ENCODE measurements at places on chromosomes 5 and 9. TPM values are rescaled to one million over a fixed set of nuclear protein-coding genes. Genes with fewer than 3 reads are reported as not detected.

FRMPD1 gene
- total RNA-seq: not detected

ZBED3 gene
- 0.64 TPM for total RNA-seq

SLC1A1 gene
- 14.7 TPM for total RNA-seq

FOXE1 gene
- total RNA-seq: not detected

MARVELD2 gene
- 5.7 TPM for total RNA-seq

PTCD2 gene
- total RNA-seq: 12.6 TPM

FCN2 gene
- total RNA-seq: not detected

FAM221B gene
- total RNA-seq: not detected

ACOT12 gene
- not detected for total RNA-seq

PIGO gene
- 27.5 TPM for total RNA-seq

LRSAM1 gene
- total RNA-seq: 12.4 TPM

CCDC180 gene
- 0.59 TPM for total RNA-seq

ZNF618 gene
- total RNA-seq: 4.6 TPM

AK1 gene
- total RNA-seq: 86.3 TPM

DAB2IP gene
- total RNA-seq: 6.2 TPM

- DNase-seq: no peak
Observed at GRCh38 chr9:89476546-89476945, 21.4 kb downstream of the SEMA4D start.

- DNase-seq: no peak
Observed at GRCh38 chr9:110844121-110844520, 175.5 kb downstream of the MUSK start.

GRCh38 chr5:178296066-178296465 is 63.5 kb upstream of the PHYKPL start:
- DNase-seq: no peak

DNA sequence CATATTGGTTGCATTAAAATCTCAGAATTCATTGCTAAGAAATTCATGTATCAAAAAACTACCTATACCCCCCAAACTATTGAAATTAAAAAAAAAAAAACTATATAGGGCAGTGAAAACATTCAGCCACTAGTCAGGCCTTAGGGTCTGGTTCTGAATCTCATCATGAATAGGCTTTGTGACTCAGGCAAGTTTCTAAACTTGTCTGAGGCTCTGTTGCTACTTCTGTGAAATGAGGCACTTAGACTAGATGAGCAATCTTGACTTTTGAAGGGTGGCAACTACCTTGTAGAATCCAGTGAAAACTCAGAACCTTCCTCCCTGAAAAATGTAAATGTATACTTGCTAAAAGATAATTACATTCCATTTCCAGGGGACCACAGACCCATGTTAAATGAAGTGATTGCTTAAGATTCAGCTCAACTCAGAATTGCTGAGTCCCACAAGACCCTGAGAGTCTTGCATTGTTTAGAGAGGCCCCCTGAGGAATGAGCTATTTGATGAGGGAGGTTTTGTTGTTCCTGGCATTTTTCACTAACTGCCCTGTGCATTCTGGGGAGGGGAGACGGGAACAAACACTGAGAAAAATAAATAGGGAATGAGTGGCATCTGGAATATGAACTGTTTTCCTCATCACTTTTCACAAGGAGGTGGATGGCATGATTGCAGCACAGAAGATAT is 29.5 kb downstream of the RAI14 start:
- peak; percentile 81 for DNase-seq

- peak; percentile 62 for DNase-seq
Observed at GRCh38 chr9:112002847-112003457, 106.3 kb downstream of the UGCG start.

GRCh38 chr9:70613024-70613768 is 198.7 kb upstream of the KLF9 start:
- DNase-seq: no peak

DNA sequence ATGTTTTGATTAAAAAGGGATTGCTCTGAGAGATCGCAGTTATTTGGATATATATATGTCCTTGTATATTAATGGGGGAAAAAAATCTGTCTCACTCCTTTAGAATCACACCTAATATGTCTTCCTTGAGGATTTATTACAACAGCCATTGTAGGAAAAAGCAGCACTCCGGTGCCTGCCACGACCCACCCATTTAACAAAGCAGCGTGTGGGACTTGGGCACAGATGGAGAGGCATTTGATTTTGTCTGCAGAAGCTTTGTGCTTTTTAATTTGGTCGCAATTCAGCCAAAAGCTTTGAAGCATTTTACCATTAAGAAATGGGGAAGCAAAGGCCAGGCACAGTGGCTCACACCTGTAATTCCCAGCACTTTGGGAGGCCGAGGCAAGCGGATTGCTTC is 159.2 kb downstream of the SMARCA2 start:
- no peak for DNase-seq

GRCh38 chr5:6615034-6615815 is 17.6 kb downstream of the NSUN2 start:
- no peak for DNase-seq

DNA sequence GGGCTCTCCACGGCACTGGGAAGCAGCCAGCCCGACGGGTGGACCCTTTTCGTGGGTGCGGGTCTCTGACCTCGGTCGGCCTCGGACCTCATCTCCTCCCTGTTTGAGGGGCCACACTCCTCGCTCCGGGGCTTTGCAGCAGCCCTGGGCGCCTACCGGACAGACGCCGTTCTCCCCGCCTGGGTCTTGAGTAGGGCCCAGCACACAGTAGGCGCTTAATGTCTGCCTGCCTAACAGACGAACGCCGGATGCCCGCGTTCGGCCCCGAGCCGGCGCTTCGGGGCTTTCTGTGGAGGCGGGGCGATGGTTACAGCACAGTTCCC is 842 bp upstream of the GTF3C5 start:
- no peak for DNase-seq

GRCh38 chr5:150397146-150397781 is 15.4 kb downstream of the CD74 start:
- DNase-seq: peak; percentile 40

- DNase-seq: no peak
Observed at GRCh38 chr5:118883362-118883761, 105.0 kb downstream of the DTWD2 start.

DNA sequence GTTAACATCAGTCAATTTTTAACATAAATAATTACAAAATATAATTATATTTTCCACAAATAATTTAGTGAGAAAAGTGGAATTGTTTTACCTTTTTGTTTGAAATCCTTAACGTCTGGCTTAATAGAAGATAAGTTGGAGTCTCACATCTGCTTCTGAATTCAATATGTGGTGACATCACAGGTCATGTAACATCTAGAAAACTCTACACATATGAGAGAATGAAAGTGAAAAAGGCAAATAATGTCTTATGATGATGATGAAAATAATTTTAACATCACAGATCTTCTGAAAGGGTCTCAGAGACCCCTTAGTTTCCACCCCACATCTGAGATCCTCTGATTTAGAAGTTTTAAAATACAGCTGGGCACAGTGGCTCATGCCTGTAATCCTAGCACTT is 81.5 kb downstream of the PRKACG start:
- DNase-seq: no peak

DNA sequence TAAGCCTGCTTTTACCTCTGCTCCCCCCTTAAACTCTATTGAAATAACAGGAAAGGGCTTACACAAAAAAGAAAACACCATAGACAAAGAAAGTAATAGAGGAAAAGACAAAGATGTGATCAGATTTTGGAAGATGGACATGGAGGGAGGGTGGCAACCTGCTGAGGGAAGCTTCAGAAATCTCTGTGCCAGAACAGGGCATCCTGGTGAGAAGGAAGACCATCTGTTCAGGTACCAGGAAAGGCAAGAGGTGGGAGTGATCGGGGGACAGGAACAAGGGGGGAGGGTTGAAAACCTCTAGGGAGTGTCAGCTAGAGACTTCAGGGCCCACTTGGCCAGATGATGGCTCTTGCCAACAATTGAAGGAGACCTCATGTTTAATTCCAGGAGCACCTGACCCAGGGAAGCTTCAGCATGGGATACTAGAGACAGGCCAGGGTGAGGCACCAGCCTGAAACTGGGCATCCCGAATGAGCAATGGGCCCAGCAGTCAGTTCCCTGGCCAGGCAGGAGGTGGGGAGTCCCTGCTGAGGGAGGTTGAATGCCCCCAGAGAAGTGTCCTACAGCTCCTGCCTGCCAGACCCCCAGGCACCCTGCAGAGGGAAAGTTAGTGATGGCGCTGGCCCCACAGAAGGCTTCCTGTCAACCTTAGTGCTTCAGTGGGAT is 8.2 kb downstream of the SQSTM1 start:
- no peak for DNase-seq

- DNase-seq: no peak
Observed at GRCh38 chr5:148163345-148163744, 5.0 kb upstream of the SPINK14 start.

DNA sequence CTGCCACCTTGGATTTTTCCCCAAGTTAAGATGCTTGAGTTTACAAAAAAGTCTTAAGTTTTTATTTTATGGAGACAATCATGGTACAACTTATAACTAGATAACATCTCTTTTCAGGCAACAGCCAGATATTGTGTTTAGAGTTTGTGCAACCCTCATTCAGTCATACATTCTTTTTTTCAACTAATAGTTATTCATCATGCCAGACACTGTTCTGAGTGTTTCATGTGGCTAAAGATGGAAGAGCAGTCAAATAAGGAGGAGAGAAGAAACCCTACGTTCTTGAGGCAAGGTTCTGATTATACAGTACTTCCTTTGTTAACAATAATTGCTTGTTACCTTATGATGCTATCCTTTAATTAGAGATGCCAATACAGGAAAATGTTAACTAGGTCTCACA is 42.1 kb upstream of the ZNF462 start:
- DNase-seq: no peak

DNA sequence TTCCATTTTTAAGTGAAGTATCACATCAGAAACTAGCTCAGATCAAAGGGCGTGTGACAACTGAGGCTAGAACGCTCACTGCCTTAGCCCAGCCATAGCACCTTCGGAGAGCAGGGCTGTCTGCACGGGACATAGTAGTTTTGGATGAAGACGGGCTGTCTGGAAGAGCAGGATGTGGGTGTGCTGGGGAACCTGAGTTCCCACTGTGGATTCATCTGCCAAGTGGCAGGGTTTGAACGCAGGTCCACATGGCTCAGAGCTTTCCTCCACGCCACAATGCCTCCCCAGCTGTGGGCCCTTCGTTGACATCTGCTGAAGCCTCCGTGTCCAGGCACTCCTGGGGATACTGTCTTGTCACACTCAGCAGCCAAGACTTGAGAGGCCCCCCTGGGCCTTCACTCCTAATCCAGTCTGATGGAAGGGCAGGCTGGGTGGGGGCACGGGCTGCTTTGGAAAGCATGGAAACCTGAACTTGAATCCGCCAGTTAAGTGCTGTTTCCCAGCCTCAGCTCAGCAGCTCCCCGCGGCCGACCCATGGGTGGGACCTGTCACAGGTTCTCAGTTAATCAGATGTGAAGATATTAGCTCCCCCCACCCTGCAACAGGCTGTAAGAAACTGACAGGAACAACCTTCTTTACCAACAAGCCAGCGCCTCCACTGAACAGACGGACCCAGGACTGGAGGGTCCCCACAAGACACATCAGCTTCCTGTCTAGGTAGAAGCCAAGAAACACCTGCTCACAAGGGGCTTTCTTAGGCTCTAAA is 228.1 kb downstream of the FANCC start:
- DNase-seq: peak; percentile 42

DNA sequence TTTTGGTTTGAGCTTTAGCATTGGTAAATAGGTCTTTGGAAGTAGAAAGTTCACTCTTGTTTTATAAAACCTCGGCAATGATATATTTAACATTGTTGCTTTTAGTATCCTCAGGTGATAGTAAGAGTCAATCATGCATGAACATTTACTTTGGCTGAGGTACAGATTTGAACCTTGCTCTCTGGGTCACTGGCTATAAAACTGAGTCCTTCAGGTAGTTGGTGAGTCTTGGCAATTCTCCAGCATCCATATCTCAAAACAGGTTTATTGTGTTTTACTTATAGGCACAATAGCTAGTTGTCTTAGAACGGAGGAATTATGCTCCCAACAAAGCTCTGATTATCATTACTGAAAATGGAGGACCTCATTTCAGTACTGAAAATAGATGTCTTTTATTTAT is 75.1 kb downstream of the MAT2B start:
- peak; percentile 41 for DNase-seq

- DNase-seq: peak; percentile 35
Observed at GRCh38 chr5:129094924-129095899, 663 bp downstream of the ISOC1 start.

DNA sequence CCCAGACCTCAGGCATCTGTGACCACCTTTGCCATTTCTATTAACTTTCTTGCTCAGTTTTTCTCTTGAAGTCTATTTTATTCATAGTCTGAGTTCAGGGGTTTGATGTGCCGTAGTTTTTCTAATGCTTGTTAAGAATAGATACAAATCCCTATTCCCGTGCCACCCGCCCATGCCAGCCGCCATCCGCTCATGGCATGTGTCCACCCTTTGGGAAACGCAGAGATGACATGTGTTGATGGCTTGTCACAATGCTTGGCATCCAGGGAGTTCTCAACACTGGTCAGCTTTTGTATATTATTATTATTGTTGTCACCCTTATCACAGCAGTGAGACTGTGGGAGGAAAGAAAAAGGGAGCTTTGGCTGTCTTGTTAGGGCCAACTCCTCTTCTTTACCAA is 17.3 kb upstream of the ANGPTL2 start:
- DNase-seq: no peak

DNA sequence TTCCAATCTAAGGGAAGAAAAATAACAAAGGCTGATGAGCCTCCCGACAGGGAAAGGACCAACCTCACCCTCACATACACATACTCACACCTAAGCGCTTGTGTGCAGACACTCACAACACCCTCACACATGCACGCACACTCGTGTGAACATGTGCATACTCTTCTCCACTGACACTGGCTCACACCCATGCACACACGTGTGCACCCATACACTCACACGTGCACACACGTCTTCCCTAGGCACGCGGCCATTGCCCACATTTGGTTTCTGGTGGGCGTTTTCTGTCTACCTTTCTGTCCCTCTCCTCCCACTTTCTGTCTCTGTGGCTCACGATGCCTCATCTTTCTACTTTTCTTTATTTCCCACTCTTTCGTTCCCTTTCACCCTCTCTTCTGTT is 169.7 kb upstream of the MVB12B start:
- no peak for DNase-seq
